Keratinocyte (primary cell): ENCODE measurements at places on chromosomes 5 and 9. TPM values are rescaled to one million over a fixed set of nuclear protein-coding genes. Genes with fewer than 3 reads are reported as not detected.

DNA sequence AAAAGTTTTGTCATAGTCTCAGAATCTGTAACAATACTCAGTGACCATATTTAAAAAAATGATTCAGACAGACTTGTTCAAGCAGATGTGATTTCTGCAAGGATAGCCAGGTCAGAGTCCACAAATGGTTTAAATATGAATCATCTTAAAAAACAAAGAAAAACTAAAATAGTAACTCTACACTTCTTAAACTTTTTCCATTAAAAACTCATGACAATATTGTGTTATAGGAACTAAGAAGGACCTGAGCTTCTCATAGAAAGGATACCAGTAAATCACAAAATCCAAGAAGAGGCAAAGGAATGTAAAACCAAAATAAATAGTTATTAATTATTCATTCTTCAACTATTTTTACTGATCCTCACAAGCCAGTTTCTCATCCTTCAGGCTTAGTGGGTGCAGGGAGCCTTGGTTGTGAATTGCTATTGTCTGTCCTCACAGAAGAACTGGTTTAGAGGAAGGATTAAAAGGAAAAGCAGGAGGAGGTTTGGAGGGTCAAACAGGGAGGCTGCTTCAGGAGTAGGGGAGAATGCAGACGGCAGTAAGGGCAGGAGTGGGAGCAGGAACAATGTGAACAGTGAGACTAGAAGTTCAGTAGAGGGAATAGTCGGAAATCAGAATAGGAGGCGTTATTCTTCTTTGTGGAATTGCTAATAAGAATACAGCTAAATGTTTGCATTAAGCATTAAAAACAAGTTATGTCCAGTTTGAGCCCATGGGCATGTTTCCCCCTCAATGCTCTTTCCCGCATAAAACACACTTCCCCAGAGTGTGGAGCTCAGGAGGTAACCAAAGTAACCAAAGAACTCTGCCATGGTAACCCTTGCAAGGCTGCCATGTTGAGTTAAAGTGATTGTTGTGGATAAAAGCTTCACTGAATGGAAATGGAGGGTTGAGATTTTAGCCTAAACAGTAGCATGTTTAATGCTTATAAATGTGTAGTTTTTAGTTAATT lies 110.7 kb downstream of the CCDC192 start:
- DNase-seq: peak; percentile 44

DNA sequence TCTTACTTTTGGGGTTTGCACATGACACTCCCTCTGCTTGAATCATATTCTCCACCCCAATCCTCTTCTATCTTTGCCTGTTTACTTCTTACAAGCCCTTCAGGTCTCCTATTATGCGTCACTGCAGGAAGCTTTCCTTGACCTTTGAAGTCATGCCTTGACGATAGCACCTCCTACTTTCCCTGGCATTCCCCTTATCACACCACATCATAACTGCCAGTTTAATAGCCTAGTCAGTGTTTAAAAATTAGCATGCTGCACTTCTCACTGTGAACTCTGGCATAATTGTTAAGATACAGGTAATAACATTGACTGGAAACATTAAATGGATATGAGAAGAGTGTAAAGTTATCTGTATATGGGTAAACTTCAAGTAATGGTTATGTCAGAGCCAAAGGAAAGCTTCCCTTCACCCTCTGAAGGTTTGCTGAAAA lies 37.1 kb upstream of the CEP120 start:
- DNase-seq: peak; percentile 38

DNA sequence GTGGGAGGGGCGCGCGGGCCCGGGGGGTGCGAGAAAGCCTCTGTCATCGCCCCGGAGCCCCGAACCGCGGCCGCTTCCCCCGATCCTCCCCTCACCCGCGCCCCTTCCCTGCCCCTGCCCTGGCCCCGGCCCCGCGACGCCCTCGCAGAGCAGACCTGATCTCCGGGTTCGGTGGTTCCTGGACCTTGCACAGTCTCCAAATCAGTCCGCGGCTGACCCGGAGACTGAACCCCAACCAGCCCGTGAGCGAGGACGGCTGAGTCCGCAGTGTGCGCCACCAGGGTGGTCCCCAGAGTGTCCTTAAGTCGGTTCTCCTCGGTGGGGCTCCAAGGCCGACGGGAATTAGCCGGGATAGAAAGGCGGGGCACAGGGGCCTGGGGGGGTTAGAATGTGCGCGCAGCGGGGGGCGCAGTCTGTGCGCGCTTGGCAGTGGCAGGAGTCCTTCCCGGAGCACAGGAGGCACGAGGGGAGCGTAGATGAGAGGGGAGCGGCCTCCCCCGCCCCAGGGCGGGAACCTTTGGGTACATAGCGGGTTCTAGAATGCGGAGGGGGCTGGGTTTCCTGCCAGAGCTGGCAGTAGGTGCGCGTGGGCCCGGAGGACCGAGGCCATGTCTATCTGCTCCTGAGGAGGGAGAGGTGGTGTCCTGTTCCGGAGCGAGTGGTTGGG lies 779 bp downstream of the PKN3 start:
- DNase-seq: no peak

DNA sequence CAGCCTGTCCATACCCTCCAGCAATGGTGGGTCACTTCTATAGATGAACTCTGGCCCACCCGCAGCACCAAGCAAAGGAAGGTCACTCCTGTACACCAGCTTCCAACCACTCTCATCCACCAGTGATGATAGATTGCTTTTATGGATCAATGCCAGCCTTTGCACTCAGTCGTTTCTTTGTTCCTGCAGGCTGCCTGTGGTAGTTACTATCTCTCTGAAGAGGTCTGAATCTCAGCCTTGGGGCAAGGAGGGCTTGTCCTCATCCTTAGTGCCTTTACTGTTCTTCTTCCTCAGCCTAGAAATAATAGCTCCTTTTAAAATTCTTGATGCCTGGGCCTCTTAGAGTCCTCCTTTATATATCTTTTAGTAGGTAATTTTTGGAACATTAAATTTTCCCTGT lies 100.8 kb downstream of the TMC1 start:
- DNase-seq: no peak

DNA sequence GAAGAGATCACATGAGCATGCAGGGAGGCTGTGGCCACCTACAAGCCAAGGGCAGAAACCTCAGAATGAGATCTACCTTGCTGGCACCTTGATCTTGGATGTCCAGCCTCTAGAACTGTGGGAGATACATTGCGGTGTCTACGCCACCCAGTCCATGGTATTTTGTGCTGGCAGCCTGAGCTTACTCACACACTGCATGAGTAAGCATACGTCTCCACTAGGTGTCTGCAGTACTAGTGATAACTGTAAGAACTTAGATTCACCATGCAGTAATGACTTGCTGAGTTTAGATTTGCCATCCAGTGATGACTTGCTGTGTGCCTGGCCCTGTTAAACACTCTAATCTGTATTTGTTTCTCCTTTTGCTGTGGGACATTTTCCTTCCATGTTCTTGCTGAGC lies 417.7 kb downstream of the GADD45G start:
- DNase-seq: peak; percentile 49

DNA sequence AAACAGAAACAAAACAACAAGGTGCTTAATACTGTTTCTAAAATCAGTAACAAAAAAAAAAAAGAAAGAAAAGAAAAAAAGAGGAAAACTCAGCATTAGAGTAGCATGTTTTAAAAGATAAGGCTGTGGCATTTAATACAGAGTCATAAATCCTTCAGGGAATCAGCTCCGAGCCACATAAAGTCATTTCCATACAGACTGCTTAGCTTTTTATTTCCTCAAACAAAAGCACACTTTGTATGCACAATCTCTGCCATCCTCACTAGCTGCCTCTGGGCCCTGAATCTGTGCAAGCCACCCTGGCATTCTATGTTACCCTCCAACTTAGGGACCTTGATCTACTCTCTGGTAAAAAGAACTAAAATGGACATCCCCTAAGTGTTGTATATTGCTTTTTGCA lies 87.6 kb downstream of the SEMA6A start:
- DNase-seq: no peak

Gene VCAN
- polyA plus RNA-seq: 1.9 to 2.2 TPM (median 2.2 TPM) in 3 replicates

Gene IL5
- polyA plus RNA-seq: not detected in 3 replicates

Gene C9
- 0.04 TPM in 1 of 3 replicates, not detected in the others for polyA plus RNA-seq

- DNase-seq: peak; percentile 66
Observed at GRCh38 chr9:86983620-86984259, 36.4 kb upstream of the GAS1 start.

DNA sequence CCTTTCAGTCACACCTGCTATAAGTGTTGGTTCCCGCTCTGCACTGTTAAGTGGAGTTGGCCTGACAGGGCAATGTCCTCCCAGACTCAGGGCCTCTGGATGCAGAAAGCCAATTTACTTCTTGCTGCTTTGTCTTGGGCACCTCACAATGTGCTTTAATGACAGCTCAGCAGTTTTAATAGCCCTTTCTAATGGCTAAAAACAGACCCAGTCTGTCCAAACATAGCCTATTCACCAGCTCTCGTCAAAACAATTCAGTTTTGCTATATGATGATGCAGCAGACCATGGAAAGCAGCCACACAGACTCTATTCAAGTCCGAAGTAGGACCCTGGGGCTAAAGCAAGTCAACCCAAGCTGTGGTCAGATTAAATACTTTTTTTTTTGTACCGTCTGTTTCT lies 529.1 kb upstream of the SEMA6A start:
- DNase-seq: no peak

DNA sequence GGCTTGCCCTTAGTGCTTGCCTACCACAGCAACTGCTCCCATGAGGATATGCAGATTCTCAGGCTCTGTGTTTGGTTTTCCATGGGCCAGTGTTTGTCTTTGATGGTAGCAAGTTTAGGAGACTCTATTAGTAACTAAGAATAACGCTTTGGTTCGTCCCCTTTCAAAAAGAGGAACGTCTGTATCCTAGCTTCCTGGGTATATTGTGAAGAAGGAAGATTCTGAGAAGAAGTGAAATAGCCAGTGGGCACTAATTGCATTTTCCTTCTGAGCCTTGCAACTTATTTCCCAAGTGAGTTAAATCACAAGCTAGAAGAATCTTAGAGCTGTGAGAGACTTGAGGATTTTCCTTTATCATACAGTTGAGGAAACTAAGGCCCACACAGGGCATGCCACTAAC lies 376.8 kb downstream of the PIK3R1 start:
- DNase-seq: no peak

Gene ORM2
- not detected in 3 replicates for polyA plus RNA-seq

DNA sequence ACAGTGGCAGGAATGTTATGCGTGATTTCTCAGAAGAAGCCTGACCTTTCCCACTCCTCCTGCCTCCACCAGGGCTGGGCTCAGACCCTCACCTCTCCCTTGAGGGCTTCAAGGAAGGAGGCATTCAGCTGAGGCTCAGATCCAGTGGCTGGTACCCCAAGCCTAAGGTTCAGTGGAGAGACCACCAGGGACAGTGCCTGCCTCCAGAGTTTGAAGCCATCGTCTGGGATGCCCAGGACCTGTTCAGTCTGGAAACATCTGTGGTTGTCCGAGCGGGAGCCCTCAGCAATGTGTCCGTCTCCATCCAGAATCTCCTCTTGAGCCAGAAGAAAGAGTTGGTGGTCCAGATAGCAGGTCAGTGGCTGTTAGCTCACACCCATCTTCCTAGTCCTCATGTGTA lies 9.9 kb downstream of the BTNL9 start:
- DNase-seq: no peak

DNA sequence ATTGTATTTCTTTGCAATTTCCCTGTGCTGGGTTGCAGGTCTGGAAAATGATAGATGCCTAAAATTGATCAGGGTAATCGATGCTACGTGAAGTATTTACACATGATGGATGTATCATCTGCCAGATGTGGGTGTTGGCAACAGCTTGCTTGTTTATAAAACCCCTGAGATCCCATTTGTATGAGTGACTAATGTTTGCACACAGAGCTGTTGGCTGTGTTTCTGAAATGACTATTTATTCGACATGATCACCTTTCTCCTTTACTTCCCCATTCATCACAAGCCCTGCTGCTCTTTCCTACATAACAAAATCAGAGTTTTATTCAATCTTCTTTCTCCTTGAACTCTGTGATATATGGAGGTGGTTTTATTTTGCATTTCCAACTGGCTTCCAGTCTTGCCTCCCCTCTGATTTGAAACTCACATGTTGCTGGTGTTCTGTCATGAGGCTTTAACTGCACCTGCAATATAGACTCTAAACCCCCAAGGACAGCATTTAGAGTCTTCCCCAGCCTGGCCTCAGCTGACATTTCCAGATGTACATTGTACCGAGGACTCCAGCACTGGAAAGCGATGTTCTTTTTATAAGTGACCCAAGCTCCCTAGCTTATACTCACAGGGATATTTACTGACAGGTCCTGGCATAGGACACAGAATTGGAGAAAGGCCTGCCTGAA lies 50.7 kb upstream of the SHB start:
- no peak for DNase-seq

DNA sequence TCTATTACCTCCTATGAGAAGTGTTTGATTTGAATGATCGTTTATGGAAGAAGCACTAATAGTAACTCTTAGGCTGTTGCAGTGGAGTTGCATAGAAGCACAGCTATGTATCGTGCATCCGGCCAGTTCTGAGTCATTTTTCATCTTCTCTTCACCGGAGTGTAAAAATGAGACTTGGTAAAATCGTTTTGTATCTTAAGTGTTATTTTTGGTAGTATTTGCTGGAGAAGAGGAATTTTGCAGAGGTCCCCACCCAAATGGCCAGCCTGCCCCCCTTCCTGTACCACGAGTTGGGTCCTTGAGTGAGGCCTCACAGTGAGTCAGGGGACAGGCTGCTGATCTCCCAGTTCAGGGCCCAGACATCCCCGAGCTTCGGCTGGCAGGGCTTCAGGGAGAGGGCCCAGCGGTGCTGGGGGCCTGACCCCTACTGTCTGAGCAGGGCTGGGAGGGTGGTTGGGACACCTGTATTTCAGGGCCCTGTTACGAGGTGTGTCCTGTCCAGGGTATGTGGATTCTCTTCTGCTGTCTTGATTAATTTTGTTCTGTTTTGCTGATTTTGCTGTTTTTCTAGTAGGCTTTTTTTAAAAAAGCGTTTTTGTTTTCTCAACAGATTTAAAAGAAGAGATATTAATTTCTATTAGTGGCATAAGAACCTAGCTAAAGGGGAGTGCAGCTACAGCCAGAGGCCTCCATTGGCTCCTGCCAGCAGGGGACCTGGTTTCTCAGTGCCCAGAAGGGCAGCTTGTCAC lies 210.8 kb downstream of the TRIO start:
- DNase-seq: no peak

DNA sequence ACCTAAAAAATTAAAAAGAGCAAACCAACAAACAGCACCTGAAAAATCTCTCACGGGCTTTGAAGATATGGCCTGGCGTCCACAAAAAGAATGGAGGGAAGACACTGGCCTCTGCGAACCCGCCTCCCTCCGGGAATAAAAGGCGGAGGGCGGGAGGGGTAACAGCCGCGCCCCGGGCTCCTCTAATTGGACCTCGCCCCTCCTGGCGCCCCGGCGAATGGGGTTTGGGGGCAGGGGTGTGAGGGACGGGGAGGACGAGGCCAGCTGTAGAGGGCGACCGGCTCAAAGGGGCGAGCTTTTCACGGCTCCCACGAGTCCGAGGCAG lies 753 bp downstream of the FANCC start:
- DNase-seq: no peak

Gene POLR3G
- polyA plus RNA-seq: 11.8 to 27.3 TPM (median 27.0 TPM) in 3 replicates
